Neural crest cell (in vitro differentiated cells): ENCODE measurements at places on chromosomes 1 and 21. TPM values are rescaled to one million over a fixed set of nuclear protein-coding genes. Genes with fewer than 3 reads are reported as not detected.

The NCF2 gene
- not detected in 2 replicates for total RNA-seq

The WNT4 gene
- total RNA-seq: 0.16 and 0.23 TPM in 2 replicates

The UBXN11 gene
- total RNA-seq: 33.5 and 35.5 TPM in 2 replicates

The BSND gene
- total RNA-seq: not detected in 2 replicates

The DENND2C gene
- 0.79 and 0.82 TPM in 2 replicates for total RNA-seq

The FCRL1 gene
- total RNA-seq: not detected in 2 replicates

The THEM5 gene
- total RNA-seq: not detected in 2 replicates

The DDR2 gene
- total RNA-seq: 2.6 and 3.9 TPM in 2 replicates

The PRAMEF10 gene
- not detected in 2 replicates for total RNA-seq

The ANXA9 gene
- not detected in 2 replicates for total RNA-seq

The RNF186 gene
- not detected in 2 replicates for total RNA-seq

The ZNF683 gene
- not detected in 2 replicates for total RNA-seq

The NPHS2 gene
- not detected in 2 replicates for total RNA-seq

The TNFRSF18 gene
- total RNA-seq: not detected in 2 replicates

The AZIN2 gene
- 8.1 and 9.7 TPM in 2 replicates for total RNA-seq

The MMEL1 gene
- 0.51 and 0.84 TPM in 2 replicates for total RNA-seq

The PGBD5 gene
- total RNA-seq: 16.3 and 19.7 TPM in 2 replicates

The GNG12 gene
- 18.4 and 18.5 TPM in 2 replicates for total RNA-seq

The PADI1 gene
- total RNA-seq: not detected in 2 replicates

The DNTTIP2 gene
- 65.0 and 67.7 TPM in 2 replicates for total RNA-seq

The LRRIQ3 gene
- 0.35 and 0.57 TPM in 2 replicates for total RNA-seq

The ACTN2 gene
- 0.54 and 0.91 TPM in 2 replicates for total RNA-seq

The GSTM1 gene
- total RNA-seq: 45.9 and 47.8 TPM in 2 replicates

The ZSWIM5 gene
- 13.1 and 13.2 TPM in 2 replicates for total RNA-seq

The GPR157 gene
- 1.3 and 1.9 TPM in 2 replicates for total RNA-seq

The KIAA1614 gene
- total RNA-seq: 2.1 and 3.2 TPM in 2 replicates

The CFAP107 gene
- not detected in 2 replicates for total RNA-seq

The SYT11 gene
- total RNA-seq: 19.8 and 20.0 TPM in 2 replicates

The HES3 gene
- total RNA-seq: 23.6 and 25.2 TPM in 2 replicates

The CHI3L1 gene
- total RNA-seq: not detected in 2 replicates

The PLPPR5 gene
- total RNA-seq: 0.07 and 0.11 TPM in 2 replicates

The CCDC27 gene
- not detected in 2 replicates for total RNA-seq

The RPE65 gene
- total RNA-seq: not detected in 2 replicates

The EEIG2 gene
- 16.1 and 17.4 TPM in 2 replicates for total RNA-seq

The CLDN14 gene
- total RNA-seq: not detected in 2 replicates

The DLGAP3 gene
- 4.7 and 5.0 TPM in 2 replicates for total RNA-seq

The CYP4A22 gene
- total RNA-seq: not detected in 2 replicates

The TAF5L gene
- total RNA-seq: 29.4 and 29.7 TPM in 2 replicates

The SMCP gene
- total RNA-seq: not detected in 2 replicates

The ALX3 gene
- 0.21 TPM in 1 of 2 replicates, not detected in the other for total RNA-seq

The BLACAT1 gene
- total RNA-seq: 3.8 and 3.9 TPM in 2 replicates

The KCNH1 gene
- total RNA-seq: 0.21 TPM in 1 of 2 replicates, not detected in the other

The FCRLB gene
- 0.40 and 0.43 TPM in 2 replicates for total RNA-seq

The FCN3 gene
- total RNA-seq: not detected in 2 replicates

The OR10R2 gene
- not detected in 2 replicates for total RNA-seq

The FOXE3 gene
- 0.35 TPM in 1 of 2 replicates, not detected in the other for total RNA-seq

The GBP7 gene
- total RNA-seq: not detected in 2 replicates

The RGSL1 gene
- total RNA-seq: not detected in 2 replicates

The LRRC47 gene
- total RNA-seq: 57.9 and 59.6 TPM in 2 replicates

The PGLYRP4 gene
- total RNA-seq: not detected in 2 replicates

The FCGR3A gene
- not detected in 2 replicates for total RNA-seq

The RAP1GAP gene
- total RNA-seq: 5.3 and 7.4 TPM in 2 replicates

The SLFNL1 gene
- 0.37 and 0.64 TPM in 2 replicates for total RNA-seq
